ENCODE measurements at places on chromosomes 7 and 10.

DNA sequence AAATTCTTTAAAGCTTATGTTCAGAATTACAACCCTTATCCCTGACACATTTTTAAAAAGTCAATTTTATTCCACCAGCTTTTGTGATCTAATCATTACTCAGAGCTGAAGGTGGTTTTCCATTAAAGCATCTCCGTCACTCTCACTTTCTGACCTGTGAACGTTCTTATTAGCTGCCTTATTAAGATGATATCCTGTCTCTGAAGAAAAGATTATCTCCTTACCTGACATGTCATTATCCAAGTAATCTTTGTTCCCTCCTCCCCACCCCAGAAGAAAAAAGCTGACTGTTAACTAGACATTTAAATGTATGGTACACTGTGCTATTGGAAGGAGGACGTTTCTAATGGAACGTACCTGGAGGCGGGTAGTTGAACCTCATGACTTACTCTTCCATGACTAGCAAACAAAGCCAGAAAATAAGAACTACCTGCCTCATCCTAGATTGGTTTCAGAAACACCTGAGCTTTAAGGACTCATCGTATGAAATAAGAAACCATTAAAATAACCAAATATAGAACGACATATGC lies 708.7 kb downstream of the PARD3 start:
- DNase-seq = no peak

GRCh38 chr7:101094791-101095375 lies 9.6 kb downstream of the TRIM56 start:
- no peak for DNase-seq

GRCh38 chr10:80598084-80598798 lies 60.5 kb downstream of the SH2D4B start:
- DNase-seq = no peak

- no peak for DNase-seq
These were observed 342.9 kb downstream of the CALN1 start for GRCh38 chr7:72069263-72069662.
